Activated T-helper 17 cell treated with anti-CD3 and anti-CD28 coated beads, Interleukin-2, amount 50 U/mL, for 72 hours (primary cell): ENCODE measurements at places on chromosomes 6 and 20. TPM values are rescaled to one million over a fixed set of nuclear protein-coding genes. Genes with fewer than 3 reads are reported as not detected.

GRCh38 chr6:108492131-108492766, 68.5 kb upstream of the FOXO3 start:
- H3K36me3 ChIP-seq, result no peaks in the 10 kb centered on the region
- H3K27ac ChIP-seq, result no peak overlapping the region
- ATAC-seq, result no peak
- H3K4me1 ChIP-seq, result peaks cover 5% of the 10 kb centered on the region
- no peak overlapping the region for H3K4me3 ChIP-seq
- H3K27me3 ChIP-seq, result no peaks in the 10 kb centered on the region

DNA sequence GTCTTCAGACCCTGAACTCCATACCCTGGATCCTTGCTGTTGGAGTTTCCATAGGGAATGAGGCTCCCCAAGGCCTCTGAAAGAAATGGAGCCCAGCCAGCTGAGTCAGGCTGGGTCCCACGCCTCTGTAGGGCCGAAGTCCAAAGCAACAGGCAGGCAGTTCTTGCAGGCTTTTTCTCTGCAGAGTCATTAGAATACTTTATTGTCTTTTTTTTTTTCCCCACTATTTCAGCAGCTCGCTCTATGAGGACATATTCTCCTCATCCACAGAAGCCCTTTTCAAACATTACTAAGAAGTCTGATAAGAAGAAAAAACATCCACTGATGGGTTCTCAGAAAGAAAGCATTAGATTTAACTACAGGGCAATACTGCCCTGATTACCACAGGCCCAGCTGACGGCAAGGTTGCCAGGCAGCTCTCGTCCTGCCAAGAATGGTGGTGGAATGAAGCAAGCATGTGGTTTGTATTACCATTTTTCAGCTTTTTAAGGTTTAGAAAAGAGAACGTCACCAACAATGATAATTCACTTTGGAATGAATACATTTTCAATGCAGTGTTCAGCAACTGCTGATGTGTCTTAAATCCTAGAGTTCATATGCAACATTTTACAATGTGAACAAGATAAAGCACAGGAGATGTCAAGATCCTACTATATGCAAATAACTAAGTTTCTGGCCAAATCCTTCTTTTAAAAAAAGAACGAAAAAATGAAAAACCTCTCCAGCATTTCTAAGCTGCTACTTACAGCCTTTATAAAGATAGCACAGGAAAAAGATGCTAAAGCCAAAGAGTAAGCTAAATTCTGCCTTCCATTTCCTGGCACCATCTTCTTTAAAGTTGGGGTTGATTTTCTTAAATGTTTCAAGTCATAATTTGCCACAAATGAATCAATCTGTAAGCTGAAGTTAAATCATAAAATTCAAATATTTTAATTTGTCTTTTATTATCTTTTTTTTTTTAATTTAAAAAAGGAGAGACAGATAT, 223.6 kb upstream of the CITED2 start:
- peaks cover 23% of the 10 kb centered on the region for H3K4me1 ChIP-seq
- no peaks in the 10 kb centered on the region for H3K36me3 ChIP-seq
- ATAC-seq, result no peak
- H3K27ac ChIP-seq, result no peak overlapping the region

- H3K27ac ChIP-seq, result no peak overlapping the region
- no peak for ATAC-seq
Measured at GRCh38 chr6:68638230-68638900, 3.3 kb downstream of the ADGRB3 start.

GRCh38 chr6:152232501-152233151, 404.5 kb downstream of the SYNE1 start:
- H3K4me1 ChIP-seq, result no peaks in the 10 kb centered on the region
- no peaks in the 10 kb centered on the region for H3K27me3 ChIP-seq
- peak; percentile 59 for ATAC-seq
- peak overlapping the region; percentile 76 for H3K27ac ChIP-seq

GRCh38 chr20:2692886-2693285, 306 bp downstream of the EBF4 start:
- ATAC-seq, result peak; percentile 14
- H3K4me1 ChIP-seq, result peaks cover 9% of the 10 kb centered on the region
- H3K4me3 ChIP-seq, result no peak overlapping the region
- H3K36me3 ChIP-seq, result peaks cover 7% of the 10 kb centered on the region
- peaks cover 35% of the 10 kb centered on the region for H3K27me3 ChIP-seq
- H3K27ac ChIP-seq, result no peak overlapping the region

DNA sequence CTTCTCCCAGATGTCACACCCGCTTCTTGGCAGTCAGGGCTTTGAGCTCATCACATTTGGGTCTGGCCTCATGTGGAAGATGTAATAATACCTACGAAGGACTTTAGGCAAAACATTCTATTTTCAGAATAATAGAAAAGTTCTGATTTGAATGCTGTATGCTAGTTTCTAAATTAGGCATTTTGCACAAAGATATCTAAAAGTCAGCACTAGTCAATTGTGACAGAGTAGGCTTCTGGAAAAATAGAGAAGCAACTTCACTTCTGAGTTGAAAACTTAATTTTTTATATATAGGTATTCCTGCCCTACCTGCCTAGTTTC, 38.3 kb upstream of the CD2AP start:
- H3K36me3 ChIP-seq, result no peaks in the 10 kb centered on the region
- no peaks in the 10 kb centered on the region for H3K27me3 ChIP-seq
- H3K4me3 ChIP-seq, result no peak overlapping the region
- no peak overlapping the region for H3K27ac ChIP-seq

DNA sequence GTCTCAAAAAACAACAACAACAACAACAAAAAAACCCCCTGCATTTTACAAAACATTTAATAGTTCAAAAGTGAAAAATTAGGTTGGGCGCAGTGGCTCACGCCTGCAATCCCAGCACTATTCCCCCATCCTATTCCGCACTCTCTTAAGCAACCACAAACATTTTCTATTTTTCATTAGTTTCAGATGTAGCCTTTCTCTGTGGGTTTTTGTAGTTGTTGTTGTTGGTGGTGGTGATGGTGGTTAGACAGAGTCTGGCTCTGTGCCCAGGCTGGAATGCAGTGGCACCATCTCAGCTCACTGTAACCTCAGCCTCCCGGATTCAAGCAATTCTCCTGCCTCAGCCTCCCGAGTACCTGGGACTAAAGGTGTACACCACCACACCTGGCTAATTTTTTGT, 6.4 kb upstream of the GMNN start:
- no peak overlapping the region for H3K4me3 ChIP-seq
- H3K36me3 ChIP-seq, result no peaks in the 10 kb centered on the region

DNA sequence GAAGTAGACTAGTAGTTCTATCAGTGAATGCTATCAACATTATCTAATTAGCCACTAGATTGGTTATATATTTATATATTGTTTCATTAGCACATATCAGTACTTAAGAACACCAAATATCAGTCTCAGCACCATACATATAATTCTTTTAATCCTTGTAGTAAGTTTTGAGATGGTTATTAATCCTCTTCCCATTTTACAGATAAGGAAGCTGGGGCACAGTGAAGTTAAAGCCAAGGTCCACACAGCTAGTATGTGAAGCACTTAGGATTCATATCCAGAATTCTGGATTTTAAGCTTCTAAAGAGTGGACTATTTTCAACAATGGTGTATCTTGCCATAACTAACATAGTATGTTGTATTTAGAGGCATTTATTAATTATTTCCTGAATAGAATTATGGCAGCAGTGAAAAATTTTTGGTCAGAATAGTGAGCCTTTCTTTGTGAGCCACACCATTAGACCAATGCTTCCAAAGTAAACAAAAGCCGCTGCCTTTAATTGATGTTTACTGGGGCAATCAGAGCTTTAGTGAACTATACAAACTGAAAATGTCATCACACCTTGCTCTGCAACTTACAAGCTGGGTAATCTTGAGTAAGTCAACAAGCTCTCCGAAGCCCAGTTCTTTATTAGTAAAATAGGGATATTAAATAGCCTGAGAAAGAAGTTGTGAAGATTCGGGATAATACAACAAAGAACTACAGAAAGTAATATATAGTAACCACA, 41.9 kb upstream of the HBS1L start:
- no peak for ATAC-seq
- no peaks in the 10 kb centered on the region for H3K27me3 ChIP-seq
- no peak overlapping the region for H3K27ac ChIP-seq
- H3K4me3 ChIP-seq, result no peak overlapping the region
- H3K36me3 ChIP-seq, result peaks cover 6% of the 10 kb centered on the region

DNA sequence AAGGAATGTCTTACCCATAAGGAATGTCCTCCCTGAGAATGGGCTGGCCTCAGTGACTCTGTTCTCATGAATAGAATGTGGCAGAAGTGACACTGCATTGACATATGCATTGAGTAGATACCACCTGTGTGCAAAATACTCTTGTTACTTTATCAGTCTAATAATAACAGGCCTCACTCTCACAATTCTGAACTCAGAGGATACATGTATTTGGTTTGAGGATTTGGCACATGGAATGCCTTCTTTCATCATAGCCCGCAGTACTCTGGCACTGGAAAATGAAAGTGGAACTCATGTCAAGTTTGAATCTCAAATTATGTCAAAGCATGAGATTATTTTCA, 52.9 kb upstream of the PLCB4 start:
- no peaks in the 10 kb centered on the region for H3K4me1 ChIP-seq
- ATAC-seq, result no peak
- H3K27me3 ChIP-seq, result no peaks in the 10 kb centered on the region
- H3K4me3 ChIP-seq, result no peak overlapping the region
- H3K36me3 ChIP-seq, result no peaks in the 10 kb centered on the region

DNA sequence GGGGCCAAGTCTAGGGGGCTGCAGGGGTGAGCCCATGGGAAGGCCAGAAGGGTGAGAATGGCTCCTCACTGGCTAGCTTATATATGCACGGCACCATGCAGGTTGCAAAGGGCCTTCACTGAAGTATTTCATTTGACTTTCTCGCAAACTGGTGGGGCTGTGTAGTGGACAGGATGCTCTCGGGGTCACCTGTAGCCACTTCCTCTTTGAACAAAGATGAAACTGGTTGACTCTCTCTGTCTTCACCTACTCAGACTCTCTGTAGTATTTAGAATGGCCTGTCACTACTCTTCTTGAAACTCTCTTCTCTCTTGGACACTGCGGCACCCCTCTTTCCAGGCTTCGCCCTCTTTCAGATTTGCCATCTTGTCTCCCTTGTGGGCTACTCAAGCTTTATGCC, 560.5 kb downstream of the PKHD1 start:
- no peaks in the 10 kb centered on the region for H3K36me3 ChIP-seq
- no peak for ATAC-seq
- H3K27me3 ChIP-seq, result no peaks in the 10 kb centered on the region
- no peaks in the 10 kb centered on the region for H3K4me1 ChIP-seq
- H3K27ac ChIP-seq, result no peak overlapping the region

DNA sequence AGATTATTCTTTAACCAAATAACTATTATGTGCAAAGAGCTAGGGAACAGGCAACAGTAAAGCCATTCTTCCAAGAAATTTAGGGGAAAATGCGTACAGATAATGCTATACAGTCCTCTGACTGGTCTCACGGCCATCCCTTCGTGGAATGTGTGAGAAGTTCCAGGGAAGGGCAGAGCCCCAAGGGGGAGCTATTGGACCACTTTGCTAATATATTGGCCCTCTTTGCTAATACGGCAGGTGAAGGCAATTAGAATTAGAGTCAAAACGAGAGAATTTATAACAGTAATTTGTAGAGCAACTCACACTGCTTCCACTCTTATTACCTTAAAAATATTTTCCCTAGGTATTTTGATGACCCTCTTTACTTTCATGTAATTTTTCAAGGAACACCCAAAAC, 140.4 kb downstream of the IMPG1 start:
- no peak for ATAC-seq
- no peak overlapping the region for H3K27ac ChIP-seq
- no peak overlapping the region for H3K4me3 ChIP-seq
- H3K27me3 ChIP-seq, result peaks cover 16% of the 10 kb centered on the region
- peaks cover 5% of the 10 kb centered on the region for H3K4me1 ChIP-seq
- no peaks in the 10 kb centered on the region for H3K36me3 ChIP-seq

GRCh38 chr6:74128536-74128935, 432.5 kb downstream of the CD109 start:
- no peak overlapping the region for H3K4me3 ChIP-seq
- no peak overlapping the region for H3K27ac ChIP-seq
- H3K36me3 ChIP-seq, result no peaks in the 10 kb centered on the region
- ATAC-seq, result no peak
- no peaks in the 10 kb centered on the region for H3K27me3 ChIP-seq
- H3K4me1 ChIP-seq, result no peaks in the 10 kb centered on the region

- no peaks in the 10 kb centered on the region for H3K36me3 ChIP-seq
- H3K4me1 ChIP-seq, result no peaks in the 10 kb centered on the region
- no peak overlapping the region for H3K27ac ChIP-seq
- ATAC-seq, result no peak
Measured at GRCh38 chr6:46917002-46917545, 4.7 kb downstream of the ADGRF5 start.

- H3K27me3 ChIP-seq, result no peaks in the 10 kb centered on the region
- no peak overlapping the region for H3K4me3 ChIP-seq
- no peak overlapping the region for H3K27ac ChIP-seq
Measured at GRCh38 chr6:149754548-149754947, 5.0 kb downstream of the PCMT1 start.

DNA sequence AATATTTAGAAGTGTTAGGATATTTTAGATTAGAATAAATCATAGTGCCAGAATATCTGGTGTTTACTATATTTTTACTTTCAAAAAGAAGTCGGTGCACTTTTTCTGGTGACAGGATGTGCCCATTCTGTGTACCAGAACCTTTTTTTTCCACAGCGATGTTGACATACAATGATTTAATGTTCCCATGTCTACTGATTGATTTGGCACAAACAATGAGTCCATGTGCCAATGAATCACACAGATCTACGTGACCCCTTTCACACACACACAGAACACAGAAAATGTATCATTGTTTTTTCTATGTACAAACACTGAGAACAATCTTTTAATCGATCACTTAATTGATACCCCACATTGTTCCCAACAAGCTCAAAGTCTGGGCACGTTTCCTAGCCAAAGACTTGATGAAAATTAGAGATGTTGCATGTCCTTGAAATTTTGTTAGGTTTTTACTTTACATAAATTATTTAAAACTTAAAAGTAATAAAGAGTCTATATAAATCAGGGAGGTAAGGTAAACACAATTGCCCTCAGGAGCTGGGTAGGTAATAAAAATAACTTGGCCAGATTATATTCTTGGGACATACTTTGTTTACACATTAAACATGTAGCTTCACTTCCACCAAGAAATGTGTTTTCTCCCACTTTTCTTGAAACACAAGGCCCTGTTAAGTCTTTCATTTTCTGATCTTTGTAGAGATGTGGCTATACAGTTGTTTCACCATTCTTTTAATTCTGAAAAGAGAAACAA, 36.4 kb upstream of the SOX4 start:
- H3K36me3 ChIP-seq, result no peaks in the 10 kb centered on the region
- ATAC-seq, result no peak
- H3K4me3 ChIP-seq, result no peak overlapping the region
- H3K27ac ChIP-seq, result no peak overlapping the region
- no peaks in the 10 kb centered on the region for H3K4me1 ChIP-seq

Gene HLA-DPA1
- 136 TPM for total RNA-seq

Gene RAET1L
- total RNA-seq, result not detected

Gene SLC17A1
- total RNA-seq, result not detected

Gene KIAA1755
- not detected for total RNA-seq

Gene CAGE1
- 0.16 TPM for total RNA-seq

Gene DNAJC5
- 46.8 TPM for total RNA-seq

Gene TREML2
- total RNA-seq, result 3.3 TPM
